ENCODE measurements at places on chromosomes 7 and 10. TPM values are rescaled to one million over a fixed set of nuclear protein-coding genes. Genes with fewer than 3 reads are reported as not detected.

The LRGUK gene
- total RNA-seq, result 0.36 TPM

The GPR158 gene
- 0.12 TPM for total RNA-seq

The HYCC1 gene
- total RNA-seq, result 96.5 TPM

The LIPM gene
- total RNA-seq, result not detected

The TEX36 gene
- 0.32 TPM for total RNA-seq

The CDH23 gene
- 0.24 TPM for total RNA-seq

The COL1A2 gene
- 10,219 TPM for total RNA-seq

The TAS2R5 gene
- 0.24 TPM for total RNA-seq

The PTN gene
- total RNA-seq, result 14.8 TPM

The FHIP2A gene
- total RNA-seq, result 41.7 TPM

Measured in hair follicle dermal papilla cell (primary cell).